ENCODE measurements at places on chromosomes 5 and 9.
A peak's percentile ranks its signal among the peaks of the same experiment; 100 is the strongest.

DNA sequence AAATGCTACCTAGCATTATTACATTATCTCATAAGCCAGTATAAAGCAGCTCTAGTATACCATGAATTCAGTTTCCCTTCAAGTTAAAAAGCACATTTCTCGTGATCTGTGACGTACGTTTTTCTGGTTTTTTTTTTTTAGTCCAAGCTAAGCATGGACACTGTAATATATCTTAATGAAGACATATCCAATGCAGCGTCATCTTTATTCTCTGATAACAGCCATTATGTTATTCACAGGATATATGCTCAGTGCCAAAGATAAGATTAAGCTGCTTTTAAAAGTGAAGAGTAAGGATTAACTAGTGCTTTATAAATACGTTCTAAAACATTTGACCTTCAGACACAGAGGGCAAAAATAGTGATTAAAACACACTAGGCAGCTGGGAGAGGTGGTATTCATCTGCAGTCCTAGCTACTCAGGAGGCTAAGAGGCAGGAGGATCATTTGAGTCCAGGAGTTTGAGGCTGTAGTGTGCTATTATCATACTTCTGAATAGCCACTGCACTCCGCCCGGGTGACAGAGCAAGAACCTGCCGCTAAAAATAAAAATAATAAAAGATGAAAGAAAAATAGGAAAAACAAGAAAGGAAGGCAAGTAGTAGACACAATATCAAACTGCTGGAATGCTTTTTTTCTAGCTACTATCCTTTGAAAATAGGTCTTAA, 7.7 kb downstream of the CSNK1A1 start:
- DNase-seq: no peak

GRCh38 chr5:145637396-145637795, 197.7 kb downstream of the PRELID2 start:
- DNase-seq: no peak

DNA sequence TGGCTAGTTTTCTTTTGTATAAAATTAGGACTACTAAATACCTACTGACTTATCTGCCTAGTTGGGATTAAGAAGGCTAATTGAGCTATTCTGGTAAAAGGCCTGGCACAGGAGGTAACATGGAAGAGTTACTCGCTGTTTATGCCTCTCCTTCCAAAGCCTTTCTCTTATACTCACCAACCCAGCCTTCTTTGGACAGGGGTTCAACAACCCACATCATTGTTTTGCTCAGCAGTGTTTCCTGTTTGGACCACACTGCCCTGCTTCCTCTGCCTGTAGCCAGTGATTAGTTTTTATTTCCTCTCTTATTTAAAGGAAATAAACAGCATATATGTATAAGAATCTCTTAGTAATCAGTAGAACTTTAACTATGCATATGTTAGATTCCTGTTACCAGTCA, 85.1 kb upstream of the TLX3 start:
- DNase-seq: no peak

- DNase-seq: no peak
Measured at GRCh38 chr5:135438636-135439221, 8.4 kb downstream of the DCANP1 start.

GRCh38 chr5:23316060-23316591, 191.3 kb upstream of the PRDM9 start:
- no peak for DNase-seq

DNA sequence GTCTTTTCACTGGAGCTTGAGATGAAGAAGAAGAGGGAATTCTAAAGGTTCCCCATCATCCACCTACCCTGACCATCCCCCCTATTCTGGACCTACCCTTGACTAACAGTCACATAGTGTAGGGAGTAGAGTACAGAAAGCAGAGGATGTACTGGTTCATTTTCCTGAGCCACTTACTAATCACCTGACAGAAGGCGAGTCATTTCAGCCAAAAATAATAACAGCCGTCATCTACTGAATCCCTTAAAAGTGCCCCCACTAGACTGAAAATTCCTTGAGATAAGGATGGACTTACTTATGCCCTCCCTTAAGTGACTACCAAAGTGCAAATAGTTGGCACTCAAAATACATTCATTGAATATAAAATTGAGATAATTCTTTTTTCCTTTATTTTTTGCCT, 112.2 kb downstream of the FOXD1 start:
- no peak for DNase-seq

- DNase-seq: no peak
Measured at GRCh38 chr5:65151614-65152013, 330.1 kb downstream of the ADAMTS6 start.

GRCh38 chr9:111094433-111094924, 56.2 kb upstream of the LPAR1 start:
- no peak for DNase-seq

- no peak for DNase-seq
Measured at GRCh38 chr9:129415942-129416651, 204.8 kb downstream of the C9orf50 start.

GRCh38 chr5:43193894-43194265, 1.9 kb downstream of the NIM1K start:
- DNase-seq: no peak

DNA sequence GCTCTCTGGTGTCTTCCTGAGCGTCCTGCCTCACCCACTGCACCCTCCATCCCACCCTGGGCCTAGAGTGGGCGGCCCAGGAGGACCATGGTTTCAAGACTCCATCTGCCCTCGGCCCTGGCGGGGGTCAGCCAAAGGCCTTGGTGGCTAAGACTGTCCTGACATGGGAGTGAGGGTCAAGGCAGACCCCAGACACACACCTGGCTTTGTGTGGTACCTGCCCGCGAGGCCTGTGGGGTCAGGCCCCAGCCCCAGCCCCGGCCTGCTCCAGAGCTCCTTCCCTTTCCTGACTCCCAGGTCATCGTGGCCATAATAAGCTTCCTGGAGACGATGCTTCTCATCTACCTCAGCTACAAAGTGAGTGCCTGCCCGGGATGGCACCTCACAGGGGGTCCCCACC, 54.6 kb downstream of the KCNT1 start:
- no peak for DNase-seq

DNA sequence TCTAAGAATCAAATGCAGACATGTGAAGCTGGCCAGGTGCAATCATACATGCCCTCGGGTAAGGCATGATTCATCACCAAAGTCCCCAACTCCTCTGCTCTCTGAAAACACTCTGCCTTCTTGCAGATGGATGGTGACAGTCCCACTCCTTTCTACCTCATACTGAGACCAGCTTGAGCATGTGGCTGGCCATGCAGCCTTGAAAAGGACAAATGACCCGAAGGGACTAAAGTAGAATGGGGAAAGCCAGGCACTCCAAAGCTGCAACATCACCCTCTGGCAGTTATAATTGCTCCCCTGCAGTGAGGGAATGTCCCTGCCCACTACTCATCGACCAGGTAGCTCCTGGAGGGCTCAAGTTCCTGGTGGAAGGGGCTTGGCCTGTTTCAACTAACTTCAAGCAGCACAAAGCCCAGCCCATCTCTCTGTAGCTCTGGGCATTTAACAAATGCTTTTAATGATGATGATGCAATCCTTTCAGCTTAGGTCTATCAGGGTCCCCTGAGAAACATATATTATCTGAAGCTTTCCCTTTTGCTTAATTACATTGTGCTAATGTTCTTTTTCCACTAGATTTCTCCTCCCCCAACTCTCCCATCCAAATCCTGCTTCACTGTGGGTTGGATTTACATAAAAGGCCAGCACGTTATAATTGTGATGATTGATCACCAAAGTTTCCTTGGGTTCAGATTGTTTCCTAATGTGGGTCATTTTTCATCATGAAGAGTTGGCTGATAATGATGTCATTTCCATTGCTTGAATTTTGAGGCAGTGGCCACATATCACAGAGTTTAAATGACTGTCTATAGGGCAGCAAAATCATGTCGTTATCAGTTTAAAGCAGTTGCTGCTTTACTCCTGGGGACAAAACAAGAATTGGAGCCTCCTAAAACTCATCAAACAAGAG, 436.5 kb upstream of the SLC30A5 start:
- DNase-seq: no peak

DNA sequence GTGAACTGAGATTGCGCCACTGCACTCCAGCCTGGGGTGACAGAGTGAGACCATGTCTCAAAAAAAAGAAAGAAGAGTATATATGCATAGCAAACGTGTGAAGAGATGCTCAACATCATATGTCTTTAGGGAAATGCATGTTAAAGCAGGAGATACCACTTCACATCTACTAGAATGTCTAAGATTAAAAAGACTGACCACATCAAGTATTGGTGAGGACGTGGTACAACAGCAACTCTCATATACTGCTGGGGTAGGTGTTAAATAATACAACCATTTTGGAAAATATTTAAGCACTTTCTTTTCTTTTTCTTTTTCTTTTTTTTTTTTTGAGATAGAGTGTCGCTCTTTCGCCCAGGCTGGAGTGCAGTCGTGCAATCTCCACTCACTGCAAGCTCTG, 1.6 kb upstream of the TBC1D13 start:
- DNase-seq: no peak

GRCh38 chr9:112655668-112656067, 62.2 kb downstream of the INIP start:
- no peak for DNase-seq

GRCh38 chr5:11563822-11564221, 340.4 kb downstream of the CTNND2 start:
- no peak for DNase-seq

GRCh38 chr5:125198270-125198974, 452.0 kb upstream of the ZNF608 start:
- peak; percentile 32 for DNase-seq

DNA sequence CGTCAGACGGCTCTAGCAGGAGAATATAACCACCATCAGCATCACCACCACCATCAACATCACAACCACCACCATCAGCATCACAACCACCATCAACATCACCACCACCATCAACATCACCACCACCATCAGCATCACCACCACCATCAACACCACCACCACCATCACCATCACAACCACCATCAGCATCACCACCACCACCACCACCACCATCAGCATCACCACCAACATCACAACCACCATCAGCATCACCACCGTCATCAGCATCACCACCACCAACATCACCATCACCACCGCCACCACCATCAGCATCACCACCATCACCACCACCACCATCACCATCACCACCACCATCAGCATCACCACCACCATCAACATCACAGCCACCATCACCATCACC, 210.7 kb downstream of the C9orf50 start:
- no peak for DNase-seq

GRCh38 chr5:154367101-154367500, 78.7 kb upstream of the SAP30L start:
- no peak for DNase-seq

Measured in C1 segment of cervical spinal cord (tissue), 14 donors.